ENCODE measurements at places on chromosomes 2 and 18.

DNA sequence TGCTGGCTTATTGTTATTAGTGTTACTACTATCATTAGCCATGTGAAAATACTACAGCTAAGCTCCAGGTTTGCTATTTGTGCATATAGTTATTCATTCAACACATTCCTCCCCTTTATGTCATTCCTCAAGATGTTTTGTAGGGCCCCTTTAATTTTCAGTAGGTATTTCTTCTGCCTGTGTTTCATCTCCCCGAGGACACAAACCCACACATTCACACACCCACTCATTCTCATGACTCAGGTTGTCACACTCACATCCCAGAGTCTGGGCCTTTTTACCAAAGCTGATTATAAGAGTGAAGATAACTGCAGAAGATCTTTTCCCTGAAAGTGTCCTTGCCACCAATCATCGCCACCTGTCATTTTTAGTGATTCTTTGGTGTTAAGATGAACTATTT is 68.6 kb upstream of the SPOPL start:
- DNase-seq = no peak

GRCh38 chr2:44233450-44234128 is 41.7 kb upstream of the SLC3A1 start:
- no peak for DNase-seq

GRCh38 chr2:110874453-110875383 is 142.3 kb downstream of the ACOXL start:
- DNase-seq = no peak

DNA sequence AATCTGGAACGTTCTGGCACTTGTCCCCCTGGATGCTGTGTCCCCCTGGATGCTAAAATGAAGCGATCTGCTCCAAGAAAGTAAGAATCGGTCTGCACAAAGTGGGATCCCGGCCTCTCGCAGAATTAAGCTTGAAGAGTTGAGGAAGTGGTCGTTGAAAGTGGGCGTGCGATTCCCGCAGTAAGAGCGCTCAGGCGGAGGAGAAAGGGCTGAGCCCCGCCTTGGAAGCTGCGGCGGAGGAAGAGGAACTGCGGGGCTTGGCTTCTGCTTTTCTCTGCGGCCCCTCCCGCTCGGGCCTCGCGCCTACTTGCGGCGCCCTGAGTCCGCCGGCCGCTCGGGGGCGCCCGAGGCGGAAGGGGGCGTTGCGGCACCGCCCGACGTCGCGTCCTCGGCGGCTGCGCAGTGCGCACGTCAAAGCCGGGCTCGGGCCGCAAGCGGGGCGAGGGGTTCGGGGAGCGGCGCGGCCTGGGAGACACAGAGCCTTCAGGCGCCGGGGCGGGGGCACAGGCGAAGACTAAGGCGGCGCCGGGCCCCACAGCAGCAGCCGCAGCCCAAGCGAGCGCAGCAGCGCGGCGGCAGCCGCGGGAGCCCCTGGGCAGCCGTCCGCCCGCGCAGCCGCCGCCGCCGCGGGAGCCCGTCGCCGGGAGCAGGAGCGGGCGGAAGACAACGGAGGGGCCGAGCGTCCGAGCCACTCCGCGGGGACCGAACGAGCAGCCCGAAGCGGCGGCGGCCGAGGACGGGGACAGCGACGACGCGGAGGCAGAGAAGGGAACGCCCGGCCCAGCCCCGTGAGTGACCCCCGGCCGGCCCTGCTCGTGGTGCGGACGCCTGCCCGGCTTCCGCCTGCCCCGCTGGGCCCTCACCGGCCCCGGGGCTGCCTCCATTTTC is at the start of gene CAB39:
CAB39 (plus strand) TSS at position 400 of the 888 bp plus-strand sequence. CDS start 47,160 bp downstream, outside the sequence.
- peak; percentile 75 for DNase-seq

DNA sequence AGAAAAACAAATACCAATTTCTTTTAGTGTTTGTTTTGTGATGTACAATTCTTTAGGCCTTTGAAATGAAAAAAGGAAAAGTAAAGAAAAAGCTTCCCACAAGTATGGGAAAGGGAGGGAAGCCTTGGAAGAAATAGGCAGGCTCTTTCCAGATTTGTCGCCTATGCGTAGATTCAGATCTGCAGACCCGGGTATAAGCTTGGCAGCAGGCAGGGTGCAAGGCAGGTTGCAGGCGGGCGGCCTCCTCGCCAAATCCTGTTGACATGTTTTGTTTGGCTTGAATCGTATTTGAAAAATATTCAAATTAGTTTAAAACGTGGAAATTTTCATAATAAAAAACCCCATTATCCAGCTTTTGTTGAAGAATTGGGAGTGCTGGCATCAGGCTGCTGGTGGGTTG is 104.3 kb downstream of the ACOXL start:
- no peak for DNase-seq

DNA sequence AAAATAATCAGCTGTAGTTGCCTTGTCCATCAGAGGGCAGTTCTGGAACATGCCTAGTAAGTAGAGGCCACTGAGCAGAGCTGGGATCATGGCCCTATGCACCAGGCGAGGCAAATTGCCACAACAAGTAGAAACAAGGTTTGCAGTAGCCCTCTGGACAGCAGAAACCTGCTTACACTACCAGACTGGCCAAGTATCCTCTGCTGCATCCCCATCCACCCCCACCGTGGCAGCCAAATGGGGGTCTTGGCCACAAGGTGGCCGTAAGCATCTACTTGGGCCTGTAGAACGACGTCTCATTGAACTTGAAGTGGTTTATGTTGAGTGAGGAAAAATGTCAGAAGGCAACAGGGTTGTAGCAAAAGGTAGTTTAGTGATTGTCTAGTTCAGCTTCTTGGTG is 241.2 kb downstream of the ALPK2 start:
- DNase-seq = no peak

GRCh38 chr2:57376985-57377384 is 669.6 kb upstream of the VRK2 start:
- DNase-seq = no peak

DNA sequence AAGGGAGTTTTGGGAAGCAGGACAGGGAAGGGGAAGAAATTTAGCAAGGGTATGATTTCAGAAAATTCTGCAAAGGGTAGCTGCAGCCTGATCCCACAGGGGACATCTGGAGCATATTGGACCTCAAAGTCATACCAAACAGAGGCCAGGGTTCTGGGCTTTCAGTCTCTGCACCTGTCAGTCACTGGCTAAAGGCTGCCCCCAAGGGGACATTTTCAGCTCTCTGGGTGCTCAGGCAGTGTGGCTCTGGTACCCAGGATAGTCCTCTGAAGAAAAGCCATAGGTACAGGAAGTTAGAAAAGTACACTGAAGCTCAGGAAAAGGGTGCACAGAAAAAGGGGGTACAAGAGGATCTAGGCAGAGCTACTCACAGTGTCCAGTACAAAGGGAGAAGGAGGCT is 149.2 kb downstream of the INSIG2 start:
- DNase-seq = no peak

DNA sequence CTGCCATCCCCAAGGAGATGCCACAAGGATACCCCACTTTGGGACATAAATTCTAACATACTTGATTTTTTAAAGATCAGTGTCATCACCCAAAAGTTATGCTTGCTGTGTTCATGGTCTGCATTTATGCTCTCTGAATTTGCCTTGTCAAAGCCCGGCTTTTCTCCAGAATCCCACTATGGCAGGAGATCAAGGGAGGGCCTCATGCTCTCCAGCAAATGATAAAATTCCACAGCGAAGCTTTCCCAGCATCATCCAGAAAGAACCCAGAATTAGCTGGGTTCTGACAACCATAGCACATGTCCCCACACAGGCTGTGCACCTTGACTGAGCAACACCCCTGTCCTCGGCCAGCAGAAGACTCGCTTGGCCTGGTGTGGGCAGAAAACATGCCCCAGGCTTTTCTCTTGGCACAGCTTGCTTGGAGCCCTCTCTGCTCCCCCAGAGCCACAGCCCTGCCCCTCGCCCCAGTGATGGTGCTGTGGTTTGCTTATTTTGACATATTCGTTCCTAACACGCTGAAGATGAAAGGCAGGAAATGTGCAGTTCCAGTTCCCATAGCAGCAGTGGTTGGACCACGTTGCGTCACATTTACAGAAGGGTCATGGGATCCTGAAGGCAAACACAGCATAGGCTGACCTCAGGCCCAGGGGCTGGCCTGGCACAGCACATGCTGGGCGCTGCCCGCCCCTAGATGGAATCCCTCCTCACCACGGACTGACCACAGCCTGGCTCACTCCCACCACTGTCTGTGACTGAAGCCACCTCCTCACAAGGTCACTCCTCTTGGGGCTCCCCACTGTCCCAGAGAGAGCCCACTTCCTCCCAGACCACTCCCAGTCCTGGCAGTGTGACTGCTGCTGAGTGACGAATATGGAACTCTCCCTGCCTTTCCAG is 14.1 kb upstream of the CHRNA1 start:
- peak; percentile 10 for DNase-seq

- DNase-seq = no peak
These were observed 410.9 kb upstream of the TCF4 start for GRCh38 chr18:55998801-55999385.

Measured in activated CD4-positive, CD25-positive, alpha-beta regulatory T cell treated with anti-CD3 and anti-CD28 coated beads, Interleukin-2, amount 50 U/mL, for 16 hours (primary cell).